Nephron progenitor cell (in vitro differentiated cells): ENCODE measurements at places on chromosomes 6 and 20.

GRCh38 chr6:35042031-35042815 is 98.9 kb downstream of the TCP11 start:
- peaks cover 3% of the 10 kb centered on the region for H3K27me3 ChIP-seq
- peaks cover 28% of the 10 kb centered on the region for H3K36me3 ChIP-seq
- no peak overlapping the region for H3K27ac ChIP-seq
- H3K4me1 ChIP-seq, result peaks cover 6% of the 10 kb centered on the region

GRCh38 chr6:117469356-117469755 is 13.1 kb upstream of the DCBLD1 start:
- H3K4me3 ChIP-seq, result no peak overlapping the region
- H3K27me3 ChIP-seq, result peaks cover 4% of the 10 kb centered on the region
- H3K4me1 ChIP-seq, result no peaks in the 10 kb centered on the region
- no peak overlapping the region for H3K27ac ChIP-seq
- no peak for DNase-seq

DNA sequence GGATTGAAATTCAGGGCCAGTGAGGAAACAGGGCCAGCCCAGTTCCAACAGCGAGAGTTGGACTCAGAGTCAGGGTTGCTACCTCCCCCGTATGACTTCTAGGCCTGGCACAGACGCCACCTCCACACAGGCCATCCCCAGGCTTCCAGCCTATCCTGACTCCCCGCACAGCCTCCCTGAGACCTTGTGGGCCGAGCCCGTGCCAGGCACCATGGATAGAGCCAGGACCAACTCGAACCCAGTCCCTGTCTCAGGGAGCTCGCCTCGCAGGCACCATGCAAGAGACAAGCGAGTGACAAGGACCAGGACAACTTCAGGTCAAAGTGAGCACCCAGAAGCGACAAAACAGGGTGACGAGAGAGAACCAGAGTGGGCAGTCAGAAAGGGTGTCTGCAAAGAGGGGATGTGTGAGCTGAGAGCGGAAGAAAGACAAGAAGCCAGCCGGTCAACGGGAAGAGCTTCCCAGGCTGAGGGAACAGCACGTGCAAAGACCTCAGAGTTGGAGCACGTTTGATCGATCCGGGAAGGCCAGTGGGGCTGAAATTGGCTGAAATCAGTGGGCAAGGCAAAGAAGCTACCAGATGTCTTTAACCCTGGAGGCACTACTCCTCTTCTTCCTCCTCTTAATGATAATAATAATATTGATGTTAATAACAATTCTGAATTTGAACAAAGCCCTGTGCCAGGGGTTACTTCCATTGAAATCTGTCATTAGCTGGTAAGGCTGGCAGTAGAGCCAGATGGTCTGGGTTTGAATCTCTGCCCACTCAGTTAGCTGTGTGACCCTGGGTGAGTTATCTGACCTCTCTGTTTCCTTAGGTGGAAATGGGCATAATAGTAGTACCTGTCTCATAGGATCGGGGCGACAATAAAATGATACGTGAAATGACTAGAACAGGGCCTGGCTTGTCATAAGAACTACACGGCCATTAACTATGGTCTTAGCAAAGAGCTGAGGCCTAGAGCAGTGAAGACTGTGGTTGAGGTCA is 45.0 kb downstream of the KIAA1755 start:
- DNase-seq, result no peak
- peaks cover 32% of the 10 kb centered on the region for H3K27me3 ChIP-seq
- no peak overlapping the region for H3K4me3 ChIP-seq
- H3K4me1 ChIP-seq, result peaks cover 13% of the 10 kb centered on the region
- H3K27ac ChIP-seq, result peak overlapping the region; percentile 64
- H3K36me3 ChIP-seq, result no peaks in the 10 kb centered on the region

- DNase-seq, result no peak
- no peaks in the 10 kb centered on the region for H3K36me3 ChIP-seq
- H3K4me1 ChIP-seq, result peaks cover 6% of the 10 kb centered on the region
- H3K27me3 ChIP-seq, result peaks cover 5% of the 10 kb centered on the region
- no peak overlapping the region for H3K27ac ChIP-seq
Observed at GRCh38 chr20:4507288-4507719, 214.4 kb upstream of the PRND start.

DNA sequence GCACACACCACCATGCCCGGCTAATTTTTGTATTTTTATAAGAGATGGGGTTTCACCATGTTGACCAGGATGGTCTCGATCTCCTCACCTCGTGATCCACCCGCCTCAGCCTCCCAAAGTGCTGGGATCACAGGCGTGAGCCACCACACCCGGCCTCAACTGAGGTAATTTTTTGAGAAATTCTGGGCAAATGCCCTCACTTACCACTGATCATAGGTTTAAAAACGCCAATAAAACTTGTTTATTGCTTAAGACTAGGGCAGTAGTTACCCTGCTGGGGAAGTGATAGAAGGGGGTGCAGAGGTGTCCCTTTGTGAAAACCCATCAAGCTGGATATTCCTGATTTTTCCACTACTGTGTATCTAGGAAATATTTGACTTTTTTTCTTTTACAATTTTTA is 196.3 kb downstream of the BCAS1 start:
- H3K27me3 ChIP-seq, result peaks cover 14% of the 10 kb centered on the region
- no peaks in the 10 kb centered on the region for H3K36me3 ChIP-seq
- H3K4me1 ChIP-seq, result peaks cover 70% of the 10 kb centered on the region
- no peak overlapping the region for H3K4me3 ChIP-seq
- no peak overlapping the region for H3K27ac ChIP-seq

GRCh38 chr20:47758517-47759450 is 26.5 kb downstream of the SULF2 start:
- H3K4me3 ChIP-seq, result no peak overlapping the region
- peaks cover 46% of the 10 kb centered on the region for H3K36me3 ChIP-seq
- H3K4me1 ChIP-seq, result peaks cover 91% of the 10 kb centered on the region
- H3K27me3 ChIP-seq, result peaks cover 3% of the 10 kb centered on the region
- H3K27ac ChIP-seq, result no peak overlapping the region

GRCh38 chr6:157273756-157274470 is 49.4 kb downstream of the TMEM242 start:
- H3K27ac ChIP-seq, result no peak overlapping the region
- peaks cover 53% of the 10 kb centered on the region for H3K4me1 ChIP-seq
- H3K27me3 ChIP-seq, result peaks cover 33% of the 10 kb centered on the region
